GM10248 (cell line): ENCODE measurements at places on chromosomes 1 and 21.

GRCh38 chr21:37546299-37546908 lies 179.8 kb downstream of the DYRK1A start:
- no peak for DNase-seq

GRCh38 chr1:211133836-211134669 lies at the start of gene KCNH1:
Gene KCNH1 (minus strand): TSS chr1:211134148. CDS start chr1:211133945, 203 bp downstream.
- DNase-seq, result peak; percentile 85

DNA sequence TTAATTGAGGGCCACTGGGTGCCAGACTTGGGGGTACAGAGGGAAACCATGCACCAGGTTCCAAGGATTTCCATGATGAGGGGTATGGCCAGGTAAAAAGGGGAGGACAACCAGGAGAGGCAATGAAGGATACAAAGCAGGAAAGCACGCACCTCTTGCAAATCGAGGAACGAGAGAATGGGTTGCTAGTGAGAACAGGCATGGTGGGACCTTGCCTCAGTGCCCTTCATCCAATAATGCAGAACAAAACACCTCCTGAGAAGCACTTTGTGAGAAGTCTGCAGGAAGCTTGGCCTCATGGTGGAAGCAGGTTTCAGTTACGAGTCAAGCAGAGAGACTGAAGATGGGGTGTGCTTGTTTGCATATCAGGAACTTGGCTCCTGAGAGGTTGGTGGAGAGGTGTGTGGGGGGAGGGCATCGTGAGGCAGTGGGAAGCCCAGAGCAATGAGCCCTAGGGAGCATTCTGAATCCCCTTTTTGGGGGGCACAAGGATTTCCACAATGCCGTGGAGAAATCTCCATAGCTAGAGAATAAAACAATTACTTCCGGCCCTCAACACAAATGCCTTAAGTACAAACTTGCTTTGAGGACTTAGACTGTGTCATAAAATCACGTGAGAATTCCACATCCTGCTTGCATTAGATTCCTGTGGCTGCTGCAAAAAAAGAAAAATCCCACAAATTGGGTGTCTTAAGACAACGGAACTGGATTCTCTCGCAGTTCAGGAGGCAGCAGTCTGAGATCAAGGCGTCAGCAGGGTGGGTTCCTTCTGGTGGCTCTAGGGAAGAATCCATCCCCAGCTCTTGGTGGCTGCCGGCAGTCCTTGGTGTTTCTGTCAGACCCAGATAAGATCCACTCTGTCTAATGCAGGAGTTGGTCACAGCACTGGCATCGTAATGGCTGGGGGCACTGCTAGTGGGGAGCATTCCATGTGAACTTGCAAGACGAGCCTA lies 54.9 kb upstream of the BACE2 start:
- no peak for DNase-seq

DNA sequence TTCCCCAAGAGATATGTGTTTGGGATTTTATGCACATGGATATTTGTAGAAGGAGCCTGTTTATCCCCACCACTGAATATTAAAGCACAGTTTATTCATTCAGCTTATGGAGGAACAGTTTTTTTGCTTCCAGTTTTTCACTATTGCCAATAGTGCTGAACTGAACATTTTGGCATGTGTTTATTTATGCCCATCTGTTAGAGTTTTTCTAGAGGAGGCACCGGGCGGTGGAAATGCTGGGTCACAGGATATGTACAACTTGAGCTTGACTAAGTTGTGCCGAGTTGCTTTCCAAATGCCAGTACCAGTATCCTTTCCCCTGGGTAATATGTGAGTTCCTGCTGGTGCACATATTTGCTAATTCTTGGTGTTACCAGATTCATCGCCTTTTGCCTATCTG lies 111.3 kb downstream of the GREM2 start:
- no peak for DNase-seq

- DNase-seq, result no peak
Measured at GRCh38 chr1:239067480-239067879, 318.9 kb upstream of the CHRM3 start.

DNA sequence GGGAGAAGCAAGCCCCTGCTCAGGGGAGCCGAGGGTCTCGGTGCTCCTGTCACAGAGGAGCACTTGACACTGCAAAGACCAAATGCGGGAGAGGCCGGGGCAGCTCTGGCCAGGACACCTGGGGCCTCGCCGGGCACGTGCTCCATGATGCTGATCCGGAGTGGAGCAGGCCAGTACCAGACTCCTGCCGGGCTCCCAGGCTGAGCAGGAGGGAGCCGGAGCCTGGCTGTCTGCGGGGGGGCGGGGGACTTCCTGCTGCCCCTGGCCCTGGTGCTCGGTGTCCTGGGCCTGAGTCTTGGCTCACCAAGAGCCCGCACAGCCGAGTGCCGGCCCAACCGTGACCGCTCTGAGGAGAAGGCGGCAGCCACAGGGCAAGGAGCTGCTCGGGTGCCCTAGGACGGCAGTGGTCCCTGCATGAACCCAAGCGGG lies 38.5 kb upstream of the TMEM52 start:
- DNase-seq, result no peak

- no peak for DNase-seq
Measured at GRCh38 chr1:10106241-10106640, 73.5 kb downstream of the UBE4B start.

DNA sequence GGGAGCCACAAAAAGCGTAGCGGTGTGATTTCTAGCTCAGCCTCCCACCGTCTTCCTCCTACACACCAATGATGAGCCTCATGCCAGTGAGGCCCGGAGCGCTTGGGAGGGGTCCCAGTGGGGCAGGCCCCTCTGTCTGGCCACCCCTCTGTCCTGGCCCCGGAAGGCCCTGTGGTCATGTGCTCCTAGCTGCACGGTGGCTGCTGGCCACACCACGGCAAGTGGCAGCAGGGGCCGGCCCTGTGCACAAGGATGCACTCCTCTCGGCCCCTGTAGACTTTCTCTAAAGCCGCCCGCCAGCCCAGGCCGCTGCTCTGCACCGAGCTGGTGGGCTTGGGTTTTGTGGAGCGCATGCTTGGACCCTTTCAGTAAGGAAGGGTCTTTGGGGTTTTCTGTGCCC lies 53.6 kb downstream of the KCNAB2 start:
- DNase-seq, result no peak

DNA sequence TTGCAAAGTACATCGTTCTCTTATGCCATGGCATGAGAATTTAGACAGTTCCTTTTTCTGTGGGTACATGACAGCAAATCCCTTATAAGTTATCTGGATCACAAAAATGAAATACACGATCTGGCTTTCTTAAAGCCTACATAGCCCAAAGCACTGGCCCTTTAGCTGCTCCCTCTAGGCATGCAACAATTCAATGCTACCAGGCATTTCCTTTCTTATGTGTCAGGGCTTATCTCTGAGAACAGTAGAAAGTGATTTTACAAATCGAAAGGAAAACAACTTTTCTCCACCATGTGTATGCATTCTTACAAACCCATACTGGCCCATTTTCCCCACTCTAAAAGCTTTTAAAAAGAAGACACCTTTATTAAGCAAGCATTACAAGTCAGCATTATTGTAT lies 139.7 kb downstream of the GRIK1 start:
- DNase-seq, result no peak

GRCh38 chr1:91548376-91549040 lies 47.9 kb downstream of the CDC7 start:
- no peak for DNase-seq

DNA sequence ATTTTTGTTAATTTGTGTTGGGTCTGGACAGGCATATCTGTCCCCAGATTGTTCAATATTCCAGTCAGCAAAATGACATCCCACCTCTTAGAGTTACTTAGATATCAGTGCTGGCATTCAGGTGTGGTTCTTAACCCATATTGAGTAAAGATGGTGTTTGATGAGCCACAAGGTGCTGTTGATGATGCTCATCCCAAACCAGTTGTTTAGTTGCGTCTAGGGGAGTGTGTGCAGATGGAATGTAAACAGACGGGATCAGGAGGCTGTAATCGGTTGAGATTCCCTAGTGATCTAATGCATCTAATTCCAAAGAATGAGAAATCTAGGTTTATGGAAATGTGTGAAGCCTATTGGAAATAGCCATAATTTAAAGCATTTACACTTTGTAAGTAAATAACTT lies 1.1 kb downstream of the HOOK1 start:
- no peak for DNase-seq
